NCI-H524 (cell line): ENCODE measurements at places on chromosomes 11 and 22.
A peak's percentile ranks its signal among the peaks of the same experiment; 100 is the strongest.

DNA sequence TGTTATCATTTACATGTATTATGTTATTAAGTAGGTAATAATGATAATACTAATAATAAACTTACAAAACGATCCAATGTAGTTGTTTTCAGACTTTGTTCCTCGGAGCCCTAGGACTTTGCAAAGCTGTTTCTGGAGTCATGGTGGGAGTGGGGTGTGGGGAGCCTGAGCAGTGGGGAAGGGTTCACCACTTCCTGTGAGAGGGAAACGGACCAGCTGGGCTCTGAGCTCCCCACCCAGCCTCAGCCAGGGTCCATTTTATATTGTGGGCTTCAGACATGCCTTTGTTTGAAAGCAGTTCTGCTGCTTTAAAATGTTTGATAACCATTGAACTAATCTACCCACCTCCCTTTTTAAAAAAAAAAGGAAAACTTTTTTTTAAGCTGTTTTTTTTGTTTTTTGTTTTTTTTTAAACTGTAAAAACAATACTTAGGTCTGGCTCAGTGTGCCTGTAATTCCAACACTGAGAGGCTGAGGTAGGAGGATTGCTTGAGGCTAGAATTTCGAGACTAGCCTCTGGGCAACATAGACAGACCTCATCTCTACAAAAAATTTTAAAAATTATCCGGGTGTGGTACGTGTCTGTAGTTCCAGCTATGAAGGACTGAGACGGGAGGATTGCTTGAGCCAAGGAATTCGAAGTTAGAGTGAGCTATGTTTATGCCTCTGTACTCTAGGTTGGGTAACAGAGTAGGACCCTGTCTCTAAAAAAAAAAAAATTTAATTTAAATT, 7.0 kb downstream of the SERPING1 start:
- DNase-seq: no peak

- DNase-seq: peak; percentile 77
Observed at GRCh38 chr11:76742902-76743301, 40.3 kb upstream of the TSKU start.

DNA sequence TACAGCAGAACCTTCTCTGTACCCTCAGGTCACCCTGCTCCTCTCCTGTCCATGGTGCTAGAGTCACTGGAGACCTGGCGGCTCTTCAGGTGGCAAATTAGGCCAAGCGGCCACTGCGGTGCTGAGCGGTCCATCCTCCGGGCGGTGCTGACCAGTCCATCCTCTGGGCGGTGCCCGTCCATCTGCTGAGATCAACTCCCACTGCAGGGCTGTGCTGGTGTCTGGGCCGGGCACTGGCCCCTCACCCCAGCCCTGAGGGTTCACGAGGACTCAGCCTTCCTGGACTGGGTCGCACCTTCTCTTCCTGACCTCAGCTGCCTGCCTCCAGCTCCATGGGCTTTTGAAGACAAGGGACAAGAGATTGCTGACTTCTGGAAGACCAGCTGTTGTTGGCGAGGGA, 782.9 kb downstream of the BRD1 start:
- DNase-seq: no peak

GRCh38 chr11:11461473-11461872, 108.4 kb upstream of the CSNK2A3 start:
- DNase-seq: no peak

DNA sequence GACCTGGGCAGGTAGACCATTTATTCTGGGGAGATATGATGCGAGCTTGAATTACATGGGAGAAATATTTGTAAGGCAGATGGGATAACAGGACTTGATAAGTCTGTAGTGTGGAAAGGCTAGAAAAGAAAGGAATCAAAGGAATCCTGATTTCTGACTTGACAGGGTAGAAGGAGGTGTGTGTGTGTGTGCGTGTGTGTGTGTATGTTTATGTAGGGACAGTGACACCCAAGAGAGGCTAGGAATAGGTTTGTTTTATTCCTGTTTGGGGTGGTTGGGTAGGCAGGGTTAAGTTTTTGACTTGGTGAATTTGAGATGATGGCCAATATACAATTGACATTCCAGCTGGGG, 390 bp upstream of the HTATIP2 start:
- no peak for DNase-seq

- no peak for DNase-seq
Observed at GRCh38 chr11:20007386-20007785, 152.9 kb downstream of the DBX1 start.

DNA sequence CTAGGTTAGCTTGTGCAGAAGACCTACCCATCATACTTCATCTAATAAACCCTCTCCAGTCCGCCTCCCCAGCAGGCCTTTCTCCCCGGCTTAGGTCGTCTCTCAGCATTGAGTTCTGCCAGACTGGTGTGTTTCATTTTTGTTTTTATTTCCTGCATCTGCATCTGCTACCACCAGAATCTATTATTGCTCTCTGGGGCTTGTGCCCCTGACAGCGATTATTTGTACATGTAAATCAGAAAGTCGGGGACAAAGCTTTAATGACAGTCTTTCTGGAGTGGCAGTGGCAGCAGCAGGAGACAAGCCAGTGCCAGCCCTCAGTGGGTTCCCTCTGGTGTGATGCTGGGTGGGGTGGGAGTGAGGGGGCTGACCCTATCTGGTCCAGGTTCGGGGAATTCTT, 127.5 kb downstream of the PKNOX2 start:
- no peak for DNase-seq

- DNase-seq: no peak
Observed at GRCh38 chr11:1851468-1852180, 1.3 kb upstream of the LSP1 start.

GRCh38 chr11:96197801-96198701, 144.9 kb downstream of the MAML2 start:
- no peak for DNase-seq

DNA sequence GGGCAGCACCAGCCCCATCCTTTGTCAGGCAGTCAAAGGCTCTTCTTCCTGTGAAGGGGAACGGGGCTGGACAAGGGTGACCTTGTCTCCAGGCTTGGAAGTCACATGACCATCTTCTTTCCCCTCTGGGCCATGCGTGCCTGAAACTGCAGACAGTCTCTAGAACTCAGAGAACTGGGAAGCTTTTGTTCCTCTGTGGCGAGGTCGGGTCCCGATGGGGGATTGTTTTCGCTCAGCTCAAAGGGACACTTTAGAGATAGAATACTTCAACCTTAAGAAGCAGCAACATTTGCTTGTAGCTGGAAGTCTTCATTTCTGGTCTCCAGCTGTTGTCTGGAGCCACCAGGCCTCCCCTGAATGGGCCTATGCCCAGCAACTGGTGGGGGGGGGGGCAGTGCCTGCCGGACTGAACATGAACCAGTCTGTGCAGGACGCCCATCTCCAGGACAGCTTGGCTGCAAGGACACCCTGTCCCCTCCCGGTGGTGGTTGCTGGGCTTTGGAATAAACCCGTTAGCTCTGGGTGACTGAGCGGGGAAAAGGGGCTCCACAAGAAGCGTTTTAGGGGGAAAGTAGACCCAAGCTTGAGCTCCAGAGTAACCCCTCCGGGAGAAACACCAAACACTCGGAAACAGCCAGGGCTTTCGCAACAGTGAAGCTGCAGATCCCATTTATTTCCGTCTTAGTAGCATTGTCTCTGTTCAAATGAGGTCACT, 55.7 kb upstream of the EMID1 start:
- no peak for DNase-seq

DNA sequence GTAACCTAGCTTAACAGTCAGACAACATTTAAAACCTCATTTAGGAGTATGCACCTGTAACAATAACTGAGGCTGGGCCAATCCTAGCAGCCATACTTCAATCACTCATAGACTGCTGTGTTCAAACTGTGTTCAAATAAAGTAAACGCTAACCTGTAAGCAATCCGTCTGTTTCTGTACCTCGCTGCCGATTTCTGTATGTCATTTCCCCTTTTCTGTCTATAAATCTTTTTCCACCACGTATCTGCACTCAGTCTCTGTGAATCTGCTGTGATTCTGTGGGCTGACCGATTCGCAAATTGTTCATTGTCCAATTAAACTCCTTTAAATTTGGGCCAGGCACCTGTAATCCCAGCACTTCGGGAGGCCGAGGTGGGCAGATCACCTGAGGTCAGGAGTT, 12.3 kb downstream of the APOBEC3H start:
- no peak for DNase-seq

DNA sequence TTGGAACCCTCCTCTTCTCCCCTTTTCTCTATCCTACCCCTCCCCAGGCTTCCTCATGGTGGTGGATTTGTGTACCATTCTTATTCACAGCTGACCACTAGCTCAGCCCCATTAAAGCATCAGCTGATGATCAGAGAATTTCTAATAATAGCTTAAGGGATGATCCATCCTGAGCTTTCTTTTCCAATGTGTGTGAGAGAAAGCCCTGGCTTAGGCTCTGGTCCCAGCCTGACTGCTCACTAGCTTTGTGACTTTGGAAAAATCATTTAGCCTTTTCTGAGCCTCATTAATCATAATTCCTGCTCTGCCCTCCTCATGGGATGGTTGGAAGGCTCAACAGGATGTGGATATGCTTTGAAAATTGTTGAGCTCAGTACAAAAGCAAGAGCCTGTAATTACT, 26.3 kb upstream of the CCDC90B start:
- DNase-seq: no peak

DNA sequence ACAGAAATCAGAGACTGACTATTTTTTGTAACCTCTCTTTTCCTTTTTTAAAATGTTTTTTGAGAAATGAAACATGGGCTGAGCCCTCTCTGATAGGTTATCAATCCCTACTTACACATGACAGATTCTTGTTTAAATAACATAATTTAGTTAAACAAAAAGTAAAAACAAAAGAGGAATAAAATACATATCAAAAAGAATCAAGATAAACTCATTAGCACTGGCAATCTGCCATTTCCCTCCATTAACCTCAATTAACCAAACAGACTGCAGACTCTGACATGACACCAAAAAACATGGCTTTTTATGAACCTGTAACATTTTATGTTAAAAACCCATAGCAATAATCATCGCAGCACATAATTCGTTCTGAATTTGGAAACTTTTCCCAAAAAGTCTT, 284.4 kb upstream of the MTNR1B start:
- no peak for DNase-seq
